ENCODE measurements at places on chromosomes 3 and 15.
A peak's percentile ranks its signal among the peaks of the same experiment; 100 is the strongest.

- DNase-seq: no peak
Observed at GRCh38 chr15:70319466-70319865, 221.7 kb upstream of the TLE3 start.

DNA sequence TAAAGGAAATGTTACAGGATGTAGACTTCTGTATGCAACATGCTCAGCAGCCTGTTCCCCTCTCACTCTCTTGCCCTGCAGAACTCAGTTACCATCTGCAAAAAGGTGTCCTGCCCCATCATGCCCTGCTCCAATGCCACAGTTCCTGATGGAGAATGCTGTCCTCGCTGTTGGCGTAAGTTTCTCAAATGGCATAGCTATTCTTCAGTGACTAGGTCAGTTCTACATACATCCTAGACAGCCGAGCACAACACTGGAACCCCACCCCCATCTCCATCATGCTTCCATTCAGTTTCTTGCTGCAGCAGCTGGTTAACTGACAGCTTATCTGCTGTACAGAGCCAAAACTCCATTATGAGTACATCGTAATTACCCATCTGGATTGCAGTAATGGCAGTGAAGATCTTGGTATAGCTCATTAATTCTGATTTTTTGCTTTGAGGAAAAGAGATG lies 4.5 kb downstream of the THBS1 start:
- DNase-seq: no peak

DNA sequence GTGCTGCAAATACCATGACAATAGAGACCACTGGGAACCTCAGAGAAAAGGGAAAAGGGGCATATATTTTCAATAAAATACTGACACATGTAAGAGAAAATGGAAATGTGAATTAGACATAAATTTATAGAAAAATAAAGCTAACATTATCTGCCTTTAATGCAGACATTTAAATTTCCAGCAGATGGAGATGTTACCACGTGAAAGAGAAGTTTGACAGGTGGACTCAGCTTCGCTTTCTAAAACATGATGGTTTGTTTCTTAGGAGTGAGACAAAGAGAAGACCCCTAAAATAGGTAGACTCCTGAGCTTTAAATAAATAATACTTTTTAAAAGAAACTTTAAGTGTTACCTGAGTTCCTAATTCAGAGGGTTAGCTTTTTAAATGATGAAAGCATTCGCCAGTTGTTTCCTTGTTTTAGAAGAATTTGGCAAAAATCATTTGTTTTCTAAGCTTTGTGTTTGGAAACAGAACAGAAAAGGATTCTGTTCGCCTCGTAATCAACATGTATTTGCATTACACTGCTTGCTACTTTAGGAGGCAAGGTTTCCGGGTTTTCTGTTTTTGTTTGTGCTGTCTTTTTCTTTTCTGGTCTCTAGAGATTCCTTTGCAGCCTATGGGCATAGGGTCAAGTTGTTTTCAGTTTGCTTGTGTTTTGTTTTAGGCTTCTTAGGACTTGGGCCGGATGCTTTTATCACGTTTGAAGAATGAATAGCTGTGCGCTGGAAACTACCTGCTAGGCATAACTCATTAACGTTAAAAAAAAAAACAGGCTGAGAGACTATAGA lies 271.4 kb downstream of the THSD4 start:
- peak; percentile 22 for DNase-seq

GRCh38 chr15:38559636-38560307 lies 4.8 kb downstream of the RASGRP1 start:
- DNase-seq: no peak

- no peak for DNase-seq
Observed at GRCh38 chr3:28502397-28502937, 153.8 kb upstream of the AZI2 start.

GRCh38 chr15:46652266-46652665 lies 1017.4 kb downstream of the SQOR start:
- no peak for DNase-seq

GRCh38 chr15:46344115-46344724 lies 709.4 kb downstream of the SQOR start:
- DNase-seq: no peak

GRCh38 chr3:33426068-33426467 lies 14.1 kb downstream of the UBP1 start:
- peak; percentile 76 for DNase-seq

GRCh38 chr3:141939759-141940158 lies 63.3 kb downstream of the ATP1B3 start:
- DNase-seq: no peak

DNA sequence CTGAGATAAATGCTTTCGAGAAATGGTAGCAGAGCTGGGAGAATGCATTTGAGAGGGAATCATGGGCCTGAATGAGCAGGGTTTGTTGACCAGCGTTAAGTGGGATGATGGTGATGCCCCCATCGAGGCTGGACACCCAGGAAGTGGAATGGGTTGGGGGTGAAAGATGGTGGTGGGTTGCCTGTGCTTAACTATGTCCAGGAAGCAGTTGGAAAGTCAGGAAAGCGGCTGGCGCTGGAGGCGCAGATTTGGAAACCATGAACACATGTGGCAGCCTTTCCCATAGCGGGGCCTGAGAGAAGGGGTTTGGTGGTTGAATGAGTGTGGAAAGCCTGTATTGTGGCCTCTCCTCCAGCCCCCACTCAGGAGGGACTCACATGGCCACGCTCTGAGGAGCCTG lies 80.7 kb downstream of the AAGAB start:
- DNase-seq: no peak

DNA sequence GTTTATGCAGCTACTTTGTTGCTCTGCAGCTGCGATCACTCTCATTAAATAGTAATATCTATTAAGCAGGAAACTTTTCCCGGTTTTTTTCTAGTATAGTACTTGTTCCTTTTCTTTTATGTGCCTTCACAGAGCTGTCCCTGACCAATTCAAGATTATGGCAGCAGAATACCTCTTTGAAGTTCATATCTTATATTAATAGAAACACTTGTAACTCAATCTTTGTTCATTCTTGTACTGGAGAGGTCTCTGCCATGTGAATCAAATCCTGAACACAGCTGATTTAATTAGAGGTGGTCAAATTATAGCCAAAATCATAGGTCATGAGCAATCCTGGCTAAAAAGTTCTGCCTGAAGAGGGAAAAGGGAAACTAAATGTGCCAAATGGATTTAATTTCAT lies 399.0 kb upstream of the ARHGEF26 start:
- DNase-seq: no peak

DNA sequence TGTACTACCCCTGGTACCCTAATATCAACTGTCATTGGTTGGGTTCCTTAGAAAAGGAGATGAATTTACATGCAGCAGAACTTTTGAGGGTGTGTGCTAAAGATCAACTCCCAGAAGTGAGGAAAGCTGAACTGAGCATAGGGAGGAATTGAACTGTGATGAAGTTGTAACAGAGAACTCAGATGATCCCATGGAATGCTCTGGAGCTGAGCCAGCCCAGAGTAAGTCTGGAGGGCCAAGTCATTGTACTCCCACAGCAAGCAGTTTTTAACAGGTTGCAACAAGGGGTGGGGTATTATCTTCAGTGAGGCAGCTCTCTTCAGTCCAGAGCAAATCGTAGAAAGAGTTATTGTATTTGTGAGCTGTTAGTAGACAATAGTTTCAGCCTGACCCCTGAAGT lies 572.3 kb downstream of the PYDC2 start:
- DNase-seq: no peak

DNA sequence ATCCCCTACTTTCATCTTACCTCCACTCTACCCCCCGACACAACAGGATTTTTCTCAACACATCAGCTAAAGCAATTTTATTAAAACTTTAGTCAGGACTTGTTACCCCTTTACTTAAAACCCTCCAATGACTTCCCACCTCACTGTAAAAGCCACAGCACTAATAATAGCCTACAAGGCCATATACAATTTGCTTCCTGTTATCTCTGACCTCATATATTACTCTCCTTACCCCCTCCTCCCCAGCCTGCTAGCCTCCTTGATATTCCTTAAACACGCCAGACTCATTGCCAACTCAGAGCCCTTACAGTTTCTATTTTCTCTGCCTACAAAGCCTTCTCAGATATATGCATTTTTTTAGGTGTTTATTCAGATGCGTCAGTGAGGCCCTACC lies 54.4 kb downstream of the DCUN1D1 start:
- DNase-seq: no peak

GRCh38 chr15:60928970-60929369 lies 300.1 kb downstream of the RORA start:
- no peak for DNase-seq

- no peak for DNase-seq
Observed at GRCh38 chr15:62362608-62363007, 197.5 kb upstream of the C2CD4B start.
